Neuronal stem cell (in vitro differentiated cells): ENCODE measurements at places on chromosomes 7 and 10.

DNA sequence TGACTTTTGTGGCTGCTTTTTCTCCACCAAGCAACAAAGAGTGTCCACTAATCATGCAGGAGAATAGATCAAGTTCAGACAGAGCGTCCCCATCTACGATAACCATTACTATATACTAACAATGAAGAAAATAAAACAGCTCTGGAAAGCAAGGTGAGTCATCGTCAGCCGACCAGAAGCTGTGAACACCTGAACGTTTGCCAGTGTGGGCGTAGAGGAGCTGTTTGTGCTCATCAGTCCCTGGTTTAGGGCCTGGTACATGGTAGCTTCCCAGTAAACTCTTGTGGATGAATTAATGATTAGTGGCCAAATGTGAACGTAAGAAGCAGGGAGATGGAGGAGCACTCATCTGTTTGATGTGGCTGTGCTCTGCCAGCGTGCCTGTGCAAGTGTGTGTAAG lies 180.7 kb downstream of the EVX1 start:
- no peak overlapping the region for H3K27ac ChIP-seq
- H3K4me1 ChIP-seq, result no peaks in the 10 kb centered on the region
- H3K4me3 ChIP-seq, result no peak overlapping the region
- no peaks in the 10 kb centered on the region for H3K36me3 ChIP-seq
- DNase-seq, result no peak

DNA sequence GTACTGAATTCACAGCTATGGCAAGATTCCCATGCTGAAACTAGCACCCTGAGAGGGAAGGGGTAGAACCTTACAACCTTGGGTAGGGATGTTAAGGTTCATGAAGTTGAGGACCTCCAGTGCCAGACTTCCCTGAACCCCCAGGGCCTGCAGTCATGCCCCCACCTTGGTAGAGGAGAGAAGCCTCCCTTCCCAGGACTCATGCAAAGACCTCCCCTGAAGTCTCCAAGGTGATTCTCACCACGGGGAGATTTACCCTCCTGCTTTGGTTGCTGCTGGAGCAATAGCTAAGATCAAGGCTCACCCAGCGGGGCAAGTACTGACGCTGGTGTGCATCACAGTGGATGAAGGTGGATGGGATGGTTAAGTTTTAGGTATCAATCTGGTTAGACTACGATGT lies 49.1 kb upstream of the PFKP start:
- H3K27ac ChIP-seq, result no peak overlapping the region
- H3K4me3 ChIP-seq, result no peak overlapping the region
- H3K27me3 ChIP-seq, result no peaks in the 10 kb centered on the region
- H3K4me1 ChIP-seq, result peaks cover 4% of the 10 kb centered on the region
- no peaks in the 10 kb centered on the region for H3K36me3 ChIP-seq

DNA sequence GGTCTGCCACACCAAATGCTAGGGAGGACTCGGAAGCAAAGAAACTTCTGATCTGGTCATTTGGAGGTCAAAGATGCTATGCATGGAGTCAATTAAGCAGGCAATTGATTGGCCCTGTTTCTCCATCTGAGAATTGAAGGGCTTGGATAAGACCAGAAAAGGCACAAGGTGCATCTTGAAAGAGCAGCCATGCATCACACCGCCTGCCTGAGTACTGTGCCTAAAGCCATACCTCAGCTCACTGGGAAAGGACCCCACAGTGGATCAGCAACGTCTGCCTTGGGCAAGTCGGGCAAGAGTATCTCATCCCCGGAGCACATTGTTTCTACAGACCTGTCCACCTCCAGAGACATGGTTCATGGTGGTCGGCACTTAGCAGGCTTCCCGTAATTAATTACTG lies 42.4 kb downstream of the DLG5 start:
- H3K27ac ChIP-seq, result peak overlapping the region; percentile 7
- DNase-seq, result no peak
- H3K36me3 ChIP-seq, result no peaks in the 10 kb centered on the region
- peaks cover 30% of the 10 kb centered on the region for H3K4me1 ChIP-seq
- H3K27me3 ChIP-seq, result no peaks in the 10 kb centered on the region

DNA sequence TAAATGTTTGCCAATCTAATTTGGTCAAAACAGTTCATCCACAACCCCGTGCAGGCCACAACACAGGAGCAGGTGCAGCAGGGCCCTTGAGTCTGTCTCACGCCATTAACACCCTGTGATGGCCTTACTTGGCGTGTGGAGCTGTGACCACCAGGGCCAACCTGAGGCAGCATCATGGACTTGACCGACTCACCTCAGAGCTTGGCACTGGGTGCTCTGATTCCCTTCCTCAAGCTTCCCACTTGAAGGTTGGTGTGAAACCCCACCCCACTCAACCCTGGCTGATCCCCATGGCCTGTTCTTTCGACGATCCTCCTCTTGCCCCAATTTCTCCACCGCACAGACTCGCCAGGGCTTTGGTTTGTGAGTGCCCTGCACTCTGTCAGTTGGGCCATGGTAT lies 623.1 kb downstream of the PTPRN2 start:
- no peaks in the 10 kb centered on the region for H3K36me3 ChIP-seq
- no peaks in the 10 kb centered on the region for H3K4me1 ChIP-seq
- peaks cover 4% of the 10 kb centered on the region for H3K27me3 ChIP-seq
- no peak overlapping the region for H3K27ac ChIP-seq

- H3K27ac ChIP-seq, result no peak overlapping the region
- H3K4me3 ChIP-seq, result no peak overlapping the region
- no peak for DNase-seq
- H3K4me1 ChIP-seq, result no peaks in the 10 kb centered on the region
- H3K36me3 ChIP-seq, result no peaks in the 10 kb centered on the region
These were observed 160.8 kb downstream of the LRMDA start for GRCh38 chr10:75592151-75592787.

- peaks cover 13% of the 10 kb centered on the region for H3K36me3 ChIP-seq
- no peak overlapping the region for H3K27ac ChIP-seq
- DNase-seq, result no peak
- H3K27me3 ChIP-seq, result no peaks in the 10 kb centered on the region
- H3K4me3 ChIP-seq, result no peak overlapping the region
- H3K4me1 ChIP-seq, result peaks cover 9% of the 10 kb centered on the region
These were observed 105.8 kb downstream of the SEMA3A start for GRCh38 chr7:84088802-84089201.

GRCh38 chr7:43479042-43479441 lies 103.9 kb upstream of the STK17A start:
- no peak overlapping the region for H3K4me3 ChIP-seq
- no peak for DNase-seq
- H3K36me3 ChIP-seq, result no peaks in the 10 kb centered on the region

GRCh38 chr10:87670586-87670985 lies 10.9 kb downstream of the PAPSS2 start:
- no peak overlapping the region for H3K4me3 ChIP-seq
- no peaks in the 10 kb centered on the region for H3K36me3 ChIP-seq

DNA sequence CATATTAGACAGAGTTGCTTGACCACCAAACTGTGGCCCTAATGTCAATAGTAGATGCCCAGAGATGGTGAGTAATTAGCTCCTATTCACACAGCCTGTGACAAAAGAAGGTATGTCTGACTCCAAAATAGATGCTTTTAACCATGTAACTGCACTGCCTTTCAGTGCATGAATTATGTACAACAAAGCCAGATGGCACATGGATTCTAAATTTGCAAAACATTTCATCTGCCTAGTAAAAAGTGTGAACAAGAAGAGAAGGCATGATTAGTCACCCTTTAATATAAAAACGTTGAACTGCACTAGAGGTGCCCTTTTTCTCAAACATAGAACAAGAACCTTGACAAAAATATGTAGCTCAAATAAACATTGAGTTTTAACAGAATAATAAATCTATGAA lies 35.5 kb upstream of the PTPRZ1 start:
- no peak for DNase-seq
- no peak overlapping the region for H3K4me3 ChIP-seq
- no peaks in the 10 kb centered on the region for H3K36me3 ChIP-seq
- H3K4me1 ChIP-seq, result peaks cover 9% of the 10 kb centered on the region

GRCh38 chr7:99762680-99763327 lies 21.2 kb downstream of the CYP3A4 start:
- no peaks in the 10 kb centered on the region for H3K36me3 ChIP-seq
- H3K27ac ChIP-seq, result no peak overlapping the region
- no peaks in the 10 kb centered on the region for H3K27me3 ChIP-seq
- DNase-seq, result no peak
- no peaks in the 10 kb centered on the region for H3K4me1 ChIP-seq

DNA sequence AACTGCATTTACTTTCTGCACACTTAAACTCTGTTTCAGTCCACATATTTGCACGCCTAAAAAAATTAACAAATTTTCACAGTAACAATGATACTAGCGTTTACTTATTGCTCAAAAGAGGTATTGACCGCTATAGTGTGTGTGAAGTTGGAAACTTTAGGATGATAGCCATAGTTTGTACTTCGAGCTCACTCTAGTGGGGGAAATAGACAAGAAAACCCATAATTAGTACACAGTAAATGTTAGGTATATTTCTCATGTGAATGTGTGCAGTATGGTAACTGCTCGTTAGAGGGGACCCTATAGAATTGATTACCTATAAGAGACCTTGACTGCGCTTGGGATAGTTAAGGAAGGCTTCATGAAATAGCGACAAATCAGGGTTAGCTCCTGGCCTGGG lies 238.4 kb downstream of the AUTS2 start:
- peaks cover 43% of the 10 kb centered on the region for H3K4me1 ChIP-seq
- no peak for DNase-seq
- H3K4me3 ChIP-seq, result no peak overlapping the region
- no peaks in the 10 kb centered on the region for H3K27me3 ChIP-seq

DNA sequence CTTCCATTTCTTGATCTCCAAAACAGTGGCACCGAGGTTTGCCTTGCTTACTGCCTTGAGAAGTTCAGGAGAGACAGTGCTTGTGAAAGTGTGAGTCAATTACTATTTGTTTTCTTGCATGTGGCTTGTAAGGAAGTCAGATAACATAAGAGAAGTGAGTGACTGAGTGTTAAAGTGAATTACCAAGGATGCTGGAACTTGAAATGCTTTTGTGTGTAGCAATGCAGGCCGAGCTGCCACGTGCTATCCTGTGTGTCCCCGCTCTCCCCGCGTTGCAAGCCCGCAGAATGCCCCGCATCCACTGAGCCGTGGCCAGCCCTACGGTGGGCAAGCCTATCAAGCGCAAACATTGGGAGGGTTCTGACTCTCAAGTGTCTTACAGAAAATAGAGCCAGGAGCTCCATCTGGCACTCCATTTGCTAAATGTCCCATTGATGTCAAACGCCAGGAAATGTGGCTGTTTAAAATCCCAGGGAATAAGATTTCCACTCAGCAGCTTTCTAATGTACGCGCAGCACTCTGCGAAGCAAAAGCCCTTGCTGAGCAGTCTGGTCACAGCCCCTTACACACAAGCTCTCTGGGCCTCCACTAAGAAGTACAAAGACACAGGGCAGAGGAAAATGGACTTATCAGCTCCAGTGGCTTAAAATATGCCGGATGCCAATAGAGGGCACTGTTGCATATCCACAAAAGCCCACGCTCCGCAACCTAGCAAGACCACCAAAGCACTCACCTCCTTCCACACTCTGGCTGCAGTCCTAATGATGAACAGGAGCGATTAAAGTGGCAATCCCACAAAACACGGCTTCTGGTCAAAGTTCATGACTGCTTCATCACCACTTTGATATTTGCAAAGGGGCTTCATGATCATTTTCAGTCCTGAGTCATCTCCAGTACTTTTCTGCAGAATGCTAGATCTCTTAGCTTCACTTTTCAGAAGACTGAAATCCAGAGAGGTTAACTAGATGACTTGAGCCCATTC lies 158.0 kb upstream of the ITGB1 start:
- no peaks in the 10 kb centered on the region for H3K27me3 ChIP-seq
- H3K27ac ChIP-seq, result no peak overlapping the region
- peak; percentile 40 for DNase-seq
- H3K36me3 ChIP-seq, result no peaks in the 10 kb centered on the region
- no peak overlapping the region for H3K4me3 ChIP-seq

DNA sequence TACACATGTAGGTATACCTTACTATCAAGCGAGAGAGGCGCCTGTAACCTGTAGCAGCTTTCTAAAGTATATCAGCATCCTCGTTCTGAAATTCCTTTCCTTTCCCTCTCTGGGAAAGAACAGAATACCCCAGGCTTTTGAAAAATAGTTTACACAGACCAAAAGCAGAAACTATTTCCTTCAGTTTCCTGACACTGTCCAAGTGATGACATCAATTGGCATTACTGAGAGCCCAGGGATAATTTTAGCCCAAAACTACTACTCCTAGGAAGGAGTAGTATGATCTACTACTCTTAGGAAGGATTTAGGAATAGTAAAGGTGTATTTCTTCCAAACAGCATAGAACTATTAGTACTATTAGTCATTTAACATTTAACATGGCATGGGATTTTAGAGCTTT lies 6.0 kb downstream of the GNG11 start:
- no peak overlapping the region for H3K4me3 ChIP-seq
- no peak for DNase-seq
- H3K4me1 ChIP-seq, result no peaks in the 10 kb centered on the region

DNA sequence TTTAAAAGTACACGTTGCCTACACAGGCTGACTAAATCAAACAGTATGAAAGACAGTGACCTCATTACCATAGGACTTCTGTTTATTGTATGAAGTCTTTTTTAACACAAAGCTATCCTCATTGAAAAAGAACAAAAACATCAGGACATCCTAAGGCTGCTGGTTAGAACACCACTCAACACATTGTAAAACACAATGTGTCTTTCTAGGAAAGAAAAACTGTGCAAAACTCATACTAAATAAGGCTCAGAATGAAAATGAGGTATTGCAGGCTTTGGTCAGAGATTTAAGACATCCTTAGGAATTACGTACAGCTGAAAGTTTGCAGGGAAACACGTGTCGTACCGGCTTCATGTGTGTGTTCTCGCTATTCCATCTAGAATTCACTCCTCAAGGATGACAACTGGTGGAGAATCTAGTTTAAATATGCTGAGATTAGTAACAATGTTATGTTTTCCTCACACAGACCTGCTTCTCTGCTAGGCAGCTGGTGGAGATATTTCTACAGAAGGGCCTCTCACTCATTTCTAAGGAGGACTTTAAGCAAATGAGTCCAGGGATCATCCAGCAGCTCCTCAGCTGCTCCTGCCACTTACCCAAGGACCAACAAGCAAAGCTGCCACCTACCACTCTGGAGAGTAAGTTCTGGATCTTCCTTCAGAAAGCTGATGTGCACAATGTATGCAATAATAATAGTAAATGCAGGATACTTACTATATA lies 29.3 kb downstream of the SLC39A12 start:
- no peak overlapping the region for H3K27ac ChIP-seq
- H3K36me3 ChIP-seq, result no peaks in the 10 kb centered on the region
- H3K27me3 ChIP-seq, result no peaks in the 10 kb centered on the region
- H3K4me3 ChIP-seq, result no peak overlapping the region
- H3K4me1 ChIP-seq, result peaks cover 2% of the 10 kb centered on the region

- no peaks in the 10 kb centered on the region for H3K27me3 ChIP-seq
- H3K4me1 ChIP-seq, result no peaks in the 10 kb centered on the region
- H3K27ac ChIP-seq, result no peak overlapping the region
- no peaks in the 10 kb centered on the region for H3K36me3 ChIP-seq
These were observed 86.5 kb upstream of the GRB10 start for GRCh38 chr7:50869108-50869725.

GRCh38 chr7:14604606-14605005 lies 297.9 kb downstream of the DGKB start:
- H3K4me3 ChIP-seq, result no peak overlapping the region
- H3K36me3 ChIP-seq, result no peaks in the 10 kb centered on the region
- H3K27me3 ChIP-seq, result no peaks in the 10 kb centered on the region
- no peak overlapping the region for H3K27ac ChIP-seq
- no peak for DNase-seq

- H3K27me3 ChIP-seq, result no peaks in the 10 kb centered on the region
- H3K4me1 ChIP-seq, result no peaks in the 10 kb centered on the region
- no peak for DNase-seq
- no peak overlapping the region for H3K27ac ChIP-seq
- no peaks in the 10 kb centered on the region for H3K36me3 ChIP-seq
These were observed 114.4 kb downstream of the RTKN2 start for GRCh38 chr10:62154231-62154630.

- no peaks in the 10 kb centered on the region for H3K4me1 ChIP-seq
- H3K36me3 ChIP-seq, result no peaks in the 10 kb centered on the region
- no peak overlapping the region for H3K27ac ChIP-seq
- no peak for DNase-seq
These were observed 84.9 kb upstream of the ZNF716 start for GRCh38 chr7:57364933-57365710.
